Mesenteric fat pad (tissue), 1 donor: ENCODE measurements at places on chromosomes 1 and 21. TPM values are rescaled to one million over a fixed set of nuclear protein-coding genes. Genes with fewer than 3 reads are reported as not detected.
A peak's percentile ranks its signal among the peaks of the same experiment; 100 is the strongest.

ICOSLG gene
- 6.0 TPM for total RNA-seq

DNA sequence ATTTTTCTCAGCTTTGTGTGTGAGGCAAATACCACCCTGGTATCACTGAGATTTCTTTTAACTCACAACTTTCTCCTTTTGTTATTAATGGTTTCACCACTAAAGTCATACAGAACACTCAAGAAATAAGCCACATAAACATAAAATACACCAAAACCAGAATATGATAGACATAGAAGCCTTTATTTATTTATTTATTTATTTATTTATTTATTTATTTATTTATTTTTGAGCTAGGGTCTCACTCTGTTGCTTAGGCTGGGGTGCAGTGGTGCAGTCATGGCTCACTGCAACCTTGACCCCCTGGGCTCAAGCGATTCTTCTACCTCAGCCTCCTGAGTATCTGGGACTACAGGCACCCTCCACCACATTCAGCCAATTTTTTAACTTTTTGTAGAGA is 12.5 kb downstream of the KRTAP8-1 start:
- DNase-seq: no peak

DNA sequence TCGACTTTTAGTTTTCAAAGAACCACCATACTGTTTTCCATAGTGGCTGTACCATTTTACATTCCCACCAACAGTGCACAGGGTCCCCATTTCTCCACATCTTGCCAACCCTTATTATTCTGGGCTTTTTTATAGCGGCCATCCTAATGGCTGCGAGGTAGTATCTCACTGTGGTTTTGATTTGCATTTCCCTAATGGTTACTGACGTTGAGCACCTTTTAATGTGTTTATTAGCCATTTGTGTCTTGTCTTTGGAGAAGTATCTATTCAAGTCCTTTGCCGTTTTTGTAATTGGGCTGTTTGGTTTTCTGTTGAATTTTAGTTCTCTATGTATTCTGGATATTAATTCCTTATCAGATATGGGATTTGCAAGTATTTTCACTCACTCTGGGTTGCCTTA is 22.3 kb upstream of the KCNAB2 start:
- no peak for DNase-seq

DNA sequence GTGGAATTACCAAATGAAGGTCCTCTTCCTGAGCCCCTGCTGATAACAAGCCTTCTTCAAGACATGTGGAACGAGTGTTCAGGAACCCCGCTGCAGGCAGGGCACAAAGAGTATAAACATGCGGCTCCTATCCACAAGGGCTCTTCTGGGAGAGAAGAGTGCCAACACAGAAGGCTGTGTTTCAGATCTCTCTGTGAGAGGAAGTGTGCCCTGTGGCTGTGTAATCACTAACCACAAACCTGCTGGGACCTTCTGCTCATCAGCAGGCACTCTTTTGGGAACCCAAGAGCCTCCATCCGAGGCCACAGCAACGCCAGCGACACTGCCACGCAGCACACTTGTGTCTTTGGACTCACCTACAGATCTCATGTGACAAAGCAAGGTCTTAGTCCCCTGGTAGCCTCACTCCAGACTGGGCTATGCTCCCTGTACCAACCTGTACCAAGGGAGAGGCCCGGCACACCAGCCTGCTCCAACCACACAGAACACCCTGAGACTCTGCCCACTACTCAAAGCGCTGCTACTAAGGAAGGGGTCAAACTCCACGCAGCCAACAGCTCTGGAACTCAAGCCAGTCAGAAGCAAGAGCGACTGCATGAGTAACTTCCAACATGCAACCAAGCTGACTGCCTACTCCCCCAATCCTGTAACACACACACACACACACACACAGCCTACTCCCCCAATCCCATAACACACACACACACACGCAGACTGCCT is 7.8 kb downstream of the PTTG1IP start:
- DNase-seq: no peak

DNA sequence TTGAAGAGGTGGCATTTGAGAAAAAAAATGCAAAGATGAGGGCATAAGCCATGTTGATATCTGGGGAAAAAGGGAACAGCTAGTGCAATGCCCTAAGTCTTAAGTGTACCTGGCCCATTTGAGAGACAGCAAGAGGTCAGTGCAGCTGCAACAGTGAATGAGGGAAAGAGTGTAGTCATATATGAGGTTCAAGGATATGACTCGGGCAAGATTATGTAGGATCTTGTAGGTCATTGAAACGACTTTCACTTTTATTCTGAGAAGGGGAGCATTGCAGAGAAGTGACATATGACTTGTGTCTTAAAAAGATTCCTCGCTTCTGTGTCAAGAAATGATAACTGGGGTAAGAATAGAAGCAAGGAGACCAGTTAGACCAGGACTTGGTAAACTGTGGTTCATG is 31.0 kb downstream of the NTMT2 start:
- DNase-seq: no peak

DNA sequence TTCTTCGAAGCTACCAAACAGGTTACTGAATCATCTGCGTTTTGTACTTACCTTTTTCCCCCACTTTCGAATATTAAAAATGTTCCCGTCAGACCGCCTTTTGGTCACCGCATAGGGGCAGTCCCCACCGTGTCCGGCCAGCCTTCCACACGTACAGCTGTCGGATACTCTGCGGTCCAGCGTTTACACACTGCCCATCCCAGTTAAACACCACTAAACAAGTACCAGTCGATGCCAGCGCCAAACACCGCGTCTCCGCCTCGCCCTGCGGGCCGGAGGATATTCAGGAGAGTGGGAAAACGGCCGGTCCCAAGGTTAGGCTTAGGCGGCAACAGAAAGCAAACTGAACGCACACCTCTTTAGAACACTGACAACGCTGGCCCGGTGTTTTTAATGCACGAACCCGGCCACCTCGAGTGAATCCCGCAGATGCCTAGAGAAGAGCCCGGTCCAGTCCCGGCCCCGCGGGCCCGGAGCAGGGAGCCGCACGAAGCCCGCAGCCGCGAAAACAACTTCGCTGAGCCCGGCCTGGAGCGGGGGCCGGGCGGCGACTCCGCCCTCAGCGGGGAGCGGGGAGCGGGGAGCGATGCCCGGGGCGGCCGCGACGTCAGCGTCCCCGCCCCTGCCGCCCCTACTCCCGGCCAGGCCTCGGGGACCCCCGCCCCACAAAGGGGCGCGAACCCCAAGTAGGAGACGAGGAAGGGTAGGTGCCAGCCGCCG is 730 bp upstream of the PHF13 start:
- no peak for DNase-seq

OR2M4 gene
- not detected for total RNA-seq

TSSK3 gene
- 1.2 TPM for total RNA-seq

- DNase-seq: no peak
Observed at GRCh38 chr1:150352866-150353265, 11.1 kb upstream of the RPRD2 start.

- DNase-seq: no peak
Observed at GRCh38 chr1:192892934-192893333, 84.1 kb downstream of the RGS2 start.

- DNase-seq: no peak
Observed at GRCh38 chr1:44014365-44015104, 16.7 kb downstream of the SLC6A9 start.

DNAJC6 gene
- total RNA-seq: 1.9 TPM

GRCh38 chr1:245788269-245788668 is 633.5 kb downstream of the KIF26B start:
- DNase-seq: no peak

LDLRAD2 gene
- 0.35 TPM for total RNA-seq

DNA sequence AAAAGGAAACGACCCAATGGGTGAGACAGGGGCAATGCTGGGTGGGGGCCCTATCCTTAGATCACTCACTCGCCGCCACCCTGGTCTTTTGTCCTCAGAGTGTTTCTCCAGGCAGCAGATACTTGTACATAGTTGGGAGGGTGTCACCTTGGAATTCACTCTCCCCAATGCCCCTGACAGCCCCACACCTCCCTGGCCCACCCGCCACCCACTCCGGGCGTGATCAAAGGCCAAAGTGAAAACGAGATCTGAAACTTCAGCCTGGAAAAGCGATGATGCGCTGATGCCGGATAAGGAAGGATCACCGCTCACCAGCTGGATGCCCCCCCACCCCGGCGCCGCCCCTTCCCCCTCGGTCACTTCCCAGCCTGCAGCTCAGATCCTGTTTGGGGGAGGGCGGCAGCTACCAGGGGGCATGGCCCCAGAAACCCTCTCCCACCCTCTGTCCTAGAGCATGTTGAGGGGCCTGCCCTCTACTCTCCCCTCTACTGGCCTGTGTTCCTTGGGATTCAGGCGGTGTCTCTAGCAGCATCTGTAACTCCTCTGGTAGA is 33.6 kb upstream of the CASZ1 start:
- no peak for DNase-seq

GRCh38 chr1:110187139-110187890 is 22.8 kb upstream of the KCNC4 start:
- no peak for DNase-seq

DNA sequence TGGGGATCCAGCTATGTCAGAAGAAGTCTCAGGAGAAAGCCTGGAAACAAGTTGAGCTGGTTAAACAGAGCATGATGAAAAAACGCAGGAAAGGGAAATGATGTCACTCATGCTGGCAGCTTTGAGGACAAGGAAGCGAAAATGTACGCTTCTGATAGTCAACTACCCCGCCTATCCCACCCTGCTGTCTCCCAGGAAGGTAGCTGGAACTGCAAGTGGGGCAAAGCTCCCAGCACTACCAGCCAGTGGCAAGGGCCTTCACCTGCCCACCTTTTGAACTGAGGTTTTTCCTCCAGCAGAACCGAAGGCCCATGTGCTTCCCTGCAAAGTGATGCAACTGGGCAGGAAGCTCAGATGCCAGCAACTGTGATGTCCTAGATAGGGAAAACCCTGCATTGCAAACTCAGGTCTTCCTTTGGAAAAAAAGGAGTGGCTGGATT is 6.3 kb upstream of the IL20 start:
- DNase-seq: no peak

- DNase-seq: no peak
Observed at GRCh38 chr1:21781815-21782348, 1.1 kb downstream of the USP48 start.

CD101 gene
- 1.5 TPM for total RNA-seq

APCS gene
- total RNA-seq: not detected

DNA sequence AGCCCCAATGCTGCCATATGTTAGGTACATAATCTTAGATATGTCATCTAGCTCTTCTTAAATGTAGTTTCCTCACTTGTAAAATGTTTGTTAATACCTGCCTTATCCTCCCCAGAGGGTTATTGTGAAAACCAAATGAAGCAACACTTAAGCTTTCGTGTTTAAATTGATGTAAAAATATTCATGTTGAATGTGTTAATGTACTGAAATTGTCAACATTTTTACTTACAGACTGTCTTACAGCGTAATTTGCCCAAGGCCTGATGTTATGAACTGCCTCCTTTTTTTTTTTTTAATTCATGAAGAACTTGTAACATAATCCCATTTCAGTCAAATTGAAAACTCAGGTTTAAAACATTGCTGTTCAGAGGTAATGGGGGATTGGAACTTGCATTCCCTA is 25.6 kb upstream of the ENAH start:
- DNase-seq: no peak

DNA sequence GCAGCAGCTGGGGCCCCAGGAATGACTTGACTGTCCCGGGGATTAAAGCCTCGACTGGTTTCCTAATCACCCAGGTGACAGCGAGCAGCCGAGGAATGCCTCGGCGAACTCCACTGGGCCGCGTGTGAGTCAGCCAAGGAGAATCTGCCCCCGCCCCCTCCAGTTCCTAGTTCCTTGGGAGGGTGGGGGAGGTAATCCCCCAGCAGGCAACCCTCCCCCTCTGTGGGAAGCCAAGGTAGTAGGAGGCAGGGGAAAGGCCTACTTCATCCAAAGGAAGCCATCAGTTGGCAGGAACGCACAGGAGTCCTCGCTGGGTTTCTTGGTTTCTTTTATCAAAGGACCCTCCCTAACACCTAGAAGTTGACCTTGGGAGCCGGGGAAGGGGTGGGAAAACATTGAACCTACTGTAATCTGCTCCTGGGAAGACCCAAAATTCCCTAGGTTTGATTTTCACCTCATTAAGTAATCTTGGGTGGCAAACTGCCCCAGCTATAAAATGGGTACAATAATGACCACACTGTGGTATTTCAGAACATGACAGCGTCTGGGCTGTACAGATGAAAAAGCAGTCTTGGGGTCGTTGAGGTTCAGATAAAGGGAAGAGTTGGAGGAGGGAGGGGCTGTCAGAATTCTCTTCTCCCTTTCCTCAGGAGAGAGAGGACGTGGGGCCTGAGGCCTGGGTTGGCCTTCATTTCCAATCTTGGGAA is 1.4 kb downstream of the TENT5B start:
- DNase-seq: no peak

CDC14A gene
- total RNA-seq: 6.8 TPM

DNA sequence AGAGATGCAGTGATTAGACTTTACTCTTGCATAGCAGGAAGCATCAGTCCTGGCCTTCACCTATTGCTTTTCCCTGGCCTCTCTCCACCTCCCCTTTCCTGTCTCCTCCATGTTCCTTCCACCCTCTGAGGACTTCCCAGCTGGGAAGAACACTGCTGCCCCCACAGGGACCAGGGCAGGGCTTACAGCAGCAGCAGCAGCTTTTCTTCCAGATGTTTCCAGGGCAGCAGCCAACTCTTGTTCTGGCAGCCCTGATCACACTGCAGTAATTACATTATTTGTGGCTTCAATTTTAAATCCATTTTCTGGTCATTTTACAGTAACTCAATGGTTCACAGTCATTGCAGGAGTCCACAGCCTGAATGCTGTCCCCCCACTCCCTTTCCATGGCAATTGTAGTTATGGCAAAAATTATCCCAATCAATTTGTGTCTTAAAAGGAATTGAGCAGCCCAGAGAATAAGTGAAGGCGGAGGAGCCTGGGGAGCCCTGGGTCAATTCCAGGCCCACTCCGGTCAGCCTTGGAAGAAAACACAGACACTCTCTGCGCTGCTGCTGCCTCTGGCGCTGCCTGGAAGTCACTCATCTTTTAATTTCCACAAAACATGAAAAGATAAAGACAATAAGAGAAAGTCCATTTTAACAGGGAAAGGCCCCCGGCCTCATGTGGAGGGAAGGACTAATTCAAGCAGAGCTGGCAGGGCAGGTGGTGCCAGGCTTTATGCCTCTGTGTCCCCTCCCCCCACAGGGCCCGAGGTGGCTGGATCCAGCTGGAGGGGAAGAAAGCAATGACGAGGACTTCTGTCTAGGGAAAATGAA is 148.6 kb downstream of the GRIK3 start:
- DNase-seq: peak; percentile 22
